CD4-positive, alpha-beta memory T cell (primary cell): ENCODE measurements at places on chromosomes 7 and 10. TPM values are rescaled to one million over a fixed set of nuclear protein-coding genes. Genes with fewer than 3 reads are reported as not detected.

CPN1 gene
- not detected for total RNA-seq

DNA sequence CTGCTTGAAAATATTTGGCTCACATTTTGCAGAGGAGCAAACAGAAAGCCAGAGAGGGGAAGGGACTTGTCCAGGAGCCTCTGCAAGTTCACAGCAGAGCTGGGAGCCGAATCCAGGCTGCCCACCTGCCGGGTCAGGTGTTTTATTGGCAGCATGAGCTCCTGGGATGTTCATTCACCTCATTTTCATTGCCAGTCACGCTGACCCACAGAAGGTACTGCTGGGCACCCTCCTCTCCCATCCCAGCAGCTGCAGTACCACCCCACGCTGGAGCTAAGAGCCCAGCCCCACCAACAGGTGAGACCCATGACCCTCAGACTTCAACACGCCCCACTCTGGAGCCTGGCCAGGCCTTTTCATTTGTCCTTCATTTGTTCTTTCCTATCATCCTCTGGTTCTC, 102.7 kb downstream of the GRID1 start:
- no peak overlapping the region for H3K4me3 ChIP-seq
- no peak for DNase-seq
- no peak overlapping the region for H3K27ac ChIP-seq
- H3K27me3 ChIP-seq: no peaks in the 10 kb centered on the region
- no peaks in the 10 kb centered on the region for H3K4me1 ChIP-seq
- no peaks in the 10 kb centered on the region for H3K36me3 ChIP-seq

PPP1R17 gene
- total RNA-seq: not detected

CPA2 gene
- not detected for total RNA-seq
